ENCODE measurements at places on chromosomes 16 and 17.
A peak's percentile ranks its signal among the peaks of the same experiment; 100 is the strongest.

DNA sequence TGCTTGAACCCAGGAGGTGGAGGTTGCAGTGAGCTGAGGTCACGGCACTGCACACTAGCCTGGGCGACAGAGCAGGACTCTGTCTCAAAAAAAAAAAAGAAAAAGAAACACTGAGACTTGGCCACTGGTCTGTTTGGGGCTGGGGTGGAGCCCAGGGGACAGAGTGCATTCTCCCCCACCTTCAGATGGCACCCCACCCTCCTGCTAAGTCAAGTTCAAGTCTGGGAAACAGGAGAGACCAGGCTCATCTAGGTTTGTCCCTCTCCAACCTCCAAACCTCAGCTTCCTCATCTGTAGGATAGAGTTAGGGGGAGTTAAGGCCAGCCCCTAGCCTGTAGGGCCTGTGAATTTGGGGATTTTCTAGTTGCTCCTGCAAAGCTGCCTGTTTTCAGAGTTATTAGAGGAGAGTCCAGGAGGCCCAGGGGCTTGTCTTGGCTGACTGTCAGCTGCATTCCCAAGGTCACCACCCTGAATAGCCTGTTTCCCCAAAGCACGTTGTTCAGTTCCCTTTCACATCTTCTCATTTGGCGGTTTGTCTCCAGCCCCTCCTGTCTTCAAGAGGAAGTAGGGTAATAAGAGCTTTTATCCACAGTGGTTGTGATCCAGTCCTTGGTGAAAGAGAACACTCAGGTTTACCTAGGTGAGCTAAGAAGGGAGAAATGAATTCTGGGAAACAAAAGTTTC is 2.2 kb downstream of the MT3 start:
- DNase-seq = no peak

GRCh38 chr16:24822542-24822941 is 23.2 kb upstream of the SLC5A11 start:
- no peak for DNase-seq

- DNase-seq = no peak
Observed at GRCh38 chr17:73291260-73291801, 20.5 kb downstream of the CDC42EP4 start.

DNA sequence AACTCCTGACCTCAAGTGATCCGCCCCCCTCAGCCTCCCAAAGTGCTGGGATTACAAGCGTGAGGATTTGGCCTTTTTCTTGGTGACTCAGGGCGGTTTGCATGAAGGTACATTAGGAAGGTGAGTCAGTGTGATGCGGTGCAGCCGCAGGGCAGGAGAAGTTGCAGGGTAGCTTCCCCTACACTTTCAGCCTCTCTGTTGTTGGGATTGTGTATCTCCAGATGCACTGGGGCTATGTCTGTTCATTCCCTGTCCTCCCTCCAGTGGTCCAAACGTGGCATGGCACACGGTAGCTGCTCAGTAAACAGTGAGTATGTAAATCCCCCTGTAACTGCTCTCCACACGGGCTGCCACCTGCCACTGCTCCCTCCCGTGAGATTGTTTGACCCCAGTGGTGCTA is 109.1 kb upstream of the CDC42EP4 start:
- no peak for DNase-seq

DNA sequence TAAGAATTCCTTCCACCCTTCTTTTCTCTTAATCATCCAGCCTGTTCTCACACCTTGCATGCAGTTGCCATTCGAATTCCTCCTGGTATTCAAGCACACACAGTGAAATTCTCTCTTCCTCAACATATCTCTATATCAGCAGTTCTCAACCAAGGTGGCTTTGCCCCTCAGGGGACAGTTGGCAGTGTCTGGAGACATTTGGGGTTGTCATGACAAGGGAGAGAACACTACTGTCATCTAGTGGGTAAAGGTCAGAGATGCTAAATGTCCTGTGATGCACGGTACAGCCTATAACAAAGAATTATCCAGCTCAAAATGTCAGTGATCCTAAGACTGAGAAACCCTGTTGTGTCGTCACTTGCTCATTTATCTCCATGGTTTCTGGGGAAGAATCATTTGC is 94.8 kb upstream of the CPHXL start:
- no peak for DNase-seq

DNA sequence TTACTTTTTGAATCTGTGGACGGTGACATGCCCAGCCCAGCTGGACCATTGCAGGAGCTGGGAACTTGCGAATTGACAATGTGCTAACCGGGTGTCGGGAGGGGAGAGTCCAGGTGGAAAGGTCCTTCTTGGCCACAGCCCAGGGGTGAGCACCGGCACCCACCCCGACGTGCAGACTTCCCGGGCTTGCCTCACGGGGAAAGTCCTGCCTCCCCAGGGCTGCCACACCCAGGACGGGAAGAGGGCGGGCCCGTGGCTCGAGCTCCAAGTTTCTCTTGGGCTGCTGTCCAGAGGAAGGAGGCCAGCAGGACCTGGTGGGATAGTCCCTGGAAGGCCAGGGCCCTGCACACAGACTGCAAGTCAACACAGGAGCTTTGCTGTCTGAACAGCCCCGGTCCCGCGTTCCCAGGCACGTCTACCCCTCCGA is 17.7 kb downstream of the CARD14 start:
- no peak for DNase-seq

GRCh38 chr16:70644763-70645597 is 1.4 kb upstream of the IL34 start:
- no peak for DNase-seq

GRCh38 chr16:46862555-46863447 is 21.4 kb upstream of the GPT2 start:
- DNase-seq = no peak

- DNase-seq = no peak
Observed at GRCh38 chr17:28407130-28407973, 1.3 kb upstream of the SLC46A1 start.

GRCh38 chr17:6857336-6857735 is 25.8 kb upstream of the TEKT1 start:
- DNase-seq = no peak

DNA sequence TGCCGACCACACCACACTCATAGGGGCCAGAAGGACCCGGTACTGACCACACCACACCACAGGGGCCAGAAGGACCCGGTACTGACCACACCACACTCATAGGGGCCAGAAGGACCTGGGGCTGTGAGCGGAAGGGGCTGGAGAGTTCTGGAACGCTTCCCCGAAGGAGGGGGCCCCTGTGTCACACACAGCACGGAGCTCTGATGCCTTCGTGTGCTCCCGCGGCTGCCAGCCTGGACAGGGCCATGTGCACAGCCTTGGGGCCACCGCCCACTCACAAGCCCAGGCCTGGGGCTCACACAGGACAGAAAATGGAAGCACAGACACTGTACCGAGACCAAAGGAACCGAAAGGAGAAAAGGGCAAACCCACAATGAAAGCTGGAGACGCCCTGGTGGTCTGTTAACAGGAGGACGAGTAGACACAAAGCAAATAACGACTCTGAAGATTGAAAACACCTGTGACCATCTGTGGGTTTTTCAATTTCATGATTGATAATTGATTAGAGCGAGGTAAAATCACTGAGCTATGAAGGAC is 106.5 kb upstream of the METRNL start:
- no peak for DNase-seq

DNA sequence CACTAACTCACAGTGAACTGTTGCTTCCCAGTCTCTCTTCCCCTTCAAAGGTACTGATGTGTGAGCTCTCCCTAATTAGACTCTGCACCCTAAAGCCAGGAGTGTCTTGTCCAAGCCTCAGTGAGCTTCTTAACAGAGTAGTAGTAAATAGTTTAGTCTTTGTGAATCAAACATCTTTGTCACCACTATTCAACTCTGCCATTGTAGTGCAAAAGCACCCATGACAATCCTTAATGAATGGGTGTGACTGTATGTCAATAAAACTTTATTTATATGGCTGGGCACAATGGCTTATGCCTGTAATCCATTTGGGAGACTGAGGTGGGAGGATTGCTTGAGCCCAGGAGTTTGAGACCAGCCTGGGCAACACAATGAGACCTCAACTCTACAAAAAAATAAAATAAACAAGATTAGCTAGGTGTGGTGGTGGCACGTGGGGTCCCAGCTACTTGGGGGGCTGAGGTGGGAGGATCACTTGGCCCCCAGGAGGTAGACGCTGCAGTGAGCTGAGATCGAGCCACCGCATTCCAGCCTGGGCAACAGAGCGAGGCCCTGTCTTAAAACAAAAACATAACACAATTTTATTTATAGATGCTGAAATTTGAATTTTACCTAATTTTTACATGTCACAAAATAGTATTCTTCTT is 45.5 kb upstream of the TNRC6A start:
- no peak for DNase-seq

GRCh38 chr17:40547079-40547784 is 18.0 kb downstream of the CCR7 start:
- peak; percentile 71 for DNase-seq

DNA sequence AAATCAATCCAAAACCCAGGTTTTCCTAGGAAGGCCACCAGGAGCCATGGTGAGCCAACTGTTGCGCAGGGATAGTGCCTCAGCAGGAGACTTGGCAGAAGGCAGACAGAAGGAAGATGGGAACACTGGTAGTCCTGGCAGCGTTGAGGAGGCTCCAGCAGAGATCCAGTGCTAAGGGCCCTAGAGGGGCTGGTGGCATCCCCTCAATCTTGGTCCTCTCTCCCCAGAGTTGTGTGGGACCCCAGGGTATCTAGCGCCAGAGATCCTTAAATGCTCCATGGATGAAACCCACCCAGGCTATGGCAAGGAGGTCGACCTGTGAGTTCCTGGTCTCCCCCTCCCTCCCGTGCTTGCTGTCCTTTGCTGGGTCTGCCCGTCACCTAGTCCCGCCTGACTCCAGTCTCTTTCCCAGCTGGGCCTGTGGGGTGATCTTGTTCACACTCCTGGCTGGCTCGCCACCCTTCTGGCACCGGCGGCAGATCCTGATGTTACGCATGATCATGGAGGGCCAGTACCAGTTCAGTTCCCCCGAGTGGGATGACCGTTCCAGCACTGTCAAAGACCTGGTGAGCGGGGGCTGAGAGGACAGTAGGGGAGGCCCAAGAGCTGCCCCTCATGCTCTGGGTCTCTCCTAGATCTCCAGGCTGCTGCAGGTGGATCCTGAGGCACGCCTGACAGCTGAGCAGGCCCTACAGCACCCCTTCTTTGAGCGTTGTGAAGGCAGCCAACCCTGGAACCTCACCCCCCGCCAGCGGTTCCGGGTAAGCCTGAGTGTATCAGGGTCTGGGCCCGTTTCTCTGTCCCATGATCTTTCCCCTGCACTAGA is 5.7 kb downstream of the CFAP119 start:
- no peak for DNase-seq

DNA sequence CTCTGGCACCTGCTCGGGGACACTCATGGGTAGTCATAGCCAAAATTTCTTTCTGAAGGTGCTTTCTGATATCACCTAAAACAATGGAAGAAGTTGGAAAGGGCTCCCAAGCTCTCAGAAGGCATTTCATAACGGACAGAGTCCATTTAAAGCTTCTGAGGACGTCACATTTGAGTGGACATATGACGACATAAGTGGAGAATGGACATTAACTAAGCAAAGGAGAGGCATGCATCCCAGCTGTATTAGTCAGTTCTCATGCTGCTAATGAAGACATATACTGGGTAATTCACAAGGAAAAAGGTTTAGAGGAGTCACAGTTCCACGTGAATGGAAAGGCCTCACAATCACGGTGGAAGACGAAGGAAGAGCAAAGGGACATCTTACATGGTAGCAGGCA is 260.2 kb upstream of the DYNLRB2 start:
- no peak for DNase-seq

GRCh38 chr16:536746-537145 is 9.2 kb downstream of the CAPN15 start:
- DNase-seq = no peak
